ENCODE measurements at places on chromosomes 12 and 14. TPM values are rescaled to one million over a fixed set of nuclear protein-coding genes. Genes with fewer than 3 reads are reported as not detected.

The ADAM20 gene
- 0.72 TPM for total RNA-seq

The LRP1-AS gene
- not detected for total RNA-seq

DNA sequence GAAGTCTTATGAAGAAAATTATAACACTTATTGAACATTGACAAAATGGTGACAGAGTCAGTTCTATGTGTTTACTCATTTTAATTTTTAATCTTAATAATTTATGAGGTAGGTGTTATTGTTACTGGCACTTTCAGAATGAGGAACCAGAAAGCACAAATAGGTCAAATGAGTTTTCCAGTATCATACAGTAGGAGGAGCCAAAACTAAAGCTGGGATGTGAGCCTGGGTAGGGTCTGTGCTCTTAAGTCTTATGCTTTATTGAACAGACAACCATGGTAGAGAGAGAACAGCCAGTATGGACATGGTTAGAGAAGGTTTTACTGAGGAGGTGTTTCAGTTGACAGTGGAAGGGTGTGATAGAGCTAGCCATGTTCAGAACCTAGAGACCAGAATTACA lies 775.7 kb downstream of the TMTC2 start:
- H3K4me1 ChIP-seq = no peaks in the 10 kb centered on the region
- H3K36me3 ChIP-seq = no peaks in the 10 kb centered on the region
- no peak for DNase-seq
- H3K27me3 ChIP-seq = no peaks in the 10 kb centered on the region
- H3K27ac ChIP-seq = no peak overlapping the region

DNA sequence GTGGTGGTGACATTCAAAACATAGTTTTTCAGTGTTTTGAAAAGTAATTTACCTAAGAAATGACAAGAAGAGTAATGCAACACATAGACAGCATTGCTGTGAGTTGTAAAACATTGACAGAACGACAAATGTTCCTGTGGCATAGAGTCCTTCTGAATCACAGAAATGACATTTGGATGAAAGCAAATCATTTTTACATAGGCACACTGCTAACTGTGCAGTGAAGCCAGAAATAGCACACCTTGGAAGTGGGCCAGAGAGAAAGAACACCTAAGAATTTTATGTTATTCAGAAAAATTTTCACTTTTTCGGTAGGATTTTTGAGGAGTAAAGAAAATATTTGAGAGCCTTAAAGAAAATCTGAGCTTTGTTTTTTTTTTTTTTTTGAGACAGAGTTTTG lies 100.6 kb downstream of the ANO4 start:
- H3K27ac ChIP-seq = no peak overlapping the region
- H3K36me3 ChIP-seq = no peaks in the 10 kb centered on the region
- no peak overlapping the region for H3K4me3 ChIP-seq
- H3K27me3 ChIP-seq = no peaks in the 10 kb centered on the region

The FZD10 gene
- not detected for total RNA-seq

- H3K27me3 ChIP-seq = no peaks in the 10 kb centered on the region
- H3K4me1 ChIP-seq = peaks cover 10% of the 10 kb centered on the region
- no peak for DNase-seq
- H3K27ac ChIP-seq = peak overlapping the region; percentile 64
- peak overlapping the region; percentile 35 for H3K4me3 ChIP-seq
These were observed 27.2 kb downstream of the HIGD1C start for GRCh38 chr12:50979369-50980052.

DNA sequence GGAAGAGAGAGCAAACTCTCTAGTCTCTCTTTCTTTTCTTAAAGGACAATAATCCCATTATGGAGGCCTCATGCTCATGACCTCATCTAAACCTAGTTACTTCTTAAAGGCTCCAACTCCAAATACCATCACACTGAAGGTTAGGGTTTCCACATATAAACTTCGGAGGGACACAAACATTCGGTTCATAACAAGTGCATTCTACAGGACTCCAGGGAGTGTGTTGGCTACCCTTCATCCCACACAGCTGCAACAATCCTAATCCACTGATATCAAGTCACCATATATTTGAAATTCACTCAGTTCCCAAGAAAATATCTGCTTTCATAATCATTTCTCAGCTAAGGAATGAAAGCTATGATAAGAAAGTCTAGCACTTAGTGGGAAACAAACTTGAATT lies 265.9 kb upstream of the PLEKHG7 start:
- DNase-seq = no peak
- H3K4me3 ChIP-seq = no peak overlapping the region
- H3K4me1 ChIP-seq = no peaks in the 10 kb centered on the region

- H3K4me1 ChIP-seq = no peaks in the 10 kb centered on the region
- DNase-seq = no peak
- no peaks in the 10 kb centered on the region for H3K27me3 ChIP-seq
These were observed 101.1 kb downstream of the DAD1 start for GRCh38 chr14:22487941-22488340.

The SPX gene
- total RNA-seq = 0.76 TPM

DNA sequence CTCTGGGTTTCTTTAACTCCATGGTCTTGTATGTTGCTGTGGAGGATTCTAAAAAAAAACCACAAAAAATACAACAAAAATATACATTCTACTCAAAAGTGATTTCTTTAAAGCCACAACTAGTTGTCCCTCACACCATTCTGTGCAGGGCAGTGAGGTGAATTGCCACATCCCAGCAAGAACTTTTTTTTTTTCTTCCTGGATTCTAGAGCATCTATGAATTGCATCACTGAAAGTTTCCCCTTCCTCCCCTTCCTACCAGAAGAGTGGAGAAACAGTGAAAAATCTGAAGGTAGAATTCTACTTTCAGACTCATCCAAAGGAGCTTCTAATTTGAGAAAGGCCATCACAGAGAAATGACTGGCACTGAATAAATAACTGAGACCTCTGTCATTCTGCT lies 395.3 kb downstream of the AEBP2 start:
- no peak overlapping the region for H3K27ac ChIP-seq
- H3K4me1 ChIP-seq = no peaks in the 10 kb centered on the region
- no peaks in the 10 kb centered on the region for H3K36me3 ChIP-seq
- DNase-seq = no peak
- no peak overlapping the region for H3K4me3 ChIP-seq

DNA sequence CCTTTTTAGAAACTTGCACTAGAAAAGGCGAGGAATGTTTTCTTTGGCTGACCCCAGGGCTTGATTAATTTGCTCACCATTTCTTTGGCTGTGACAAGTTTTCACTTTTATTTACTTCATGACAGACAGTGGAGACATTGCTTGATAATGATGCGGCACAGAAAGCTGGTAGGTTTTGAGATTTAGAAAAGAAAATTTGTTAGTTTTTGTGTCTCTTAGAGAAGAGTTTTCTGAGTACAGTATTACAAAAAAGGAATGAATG lies 18.4 kb downstream of the SRGAP1 start:
- no peaks in the 10 kb centered on the region for H3K4me1 ChIP-seq
- DNase-seq = no peak

- peaks cover 3% of the 10 kb centered on the region for H3K27me3 ChIP-seq
- no peak overlapping the region for H3K4me3 ChIP-seq
- no peak for DNase-seq
- H3K36me3 ChIP-seq = no peaks in the 10 kb centered on the region
- H3K4me1 ChIP-seq = no peaks in the 10 kb centered on the region
- H3K27ac ChIP-seq = no peak overlapping the region
These were observed 6.8 kb upstream of the ATG14 start for GRCh38 chr14:55418411-55418810.

The SOCS4 gene
- 28.5 TPM for total RNA-seq
